ENCODE measurements at places on chromosomes 7 and 10.
A peak's percentile ranks its signal among the peaks of the same experiment; 100 is the strongest.

DNA sequence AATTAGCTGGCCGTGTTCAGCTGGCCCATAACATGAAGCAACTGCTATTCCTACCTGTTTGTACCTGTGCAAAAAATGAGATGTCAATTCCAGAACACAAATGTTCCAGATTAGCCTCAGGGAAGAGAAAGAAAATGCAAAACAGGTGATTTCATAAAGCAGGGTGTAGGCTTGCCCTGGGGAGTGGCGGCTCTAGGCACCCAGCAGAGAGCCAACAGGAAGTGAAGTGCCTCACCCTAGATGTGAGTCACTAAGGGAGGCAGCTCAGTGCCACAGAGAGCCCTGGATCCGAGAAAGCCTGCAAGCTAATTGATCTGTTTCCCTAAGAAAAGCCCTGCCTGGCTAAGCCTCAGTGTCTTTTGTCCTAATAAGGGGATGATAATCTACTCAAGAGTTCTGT, 240.0 kb downstream of the ARHGAP21 start:
- DNase-seq: peak; percentile 81

DNA sequence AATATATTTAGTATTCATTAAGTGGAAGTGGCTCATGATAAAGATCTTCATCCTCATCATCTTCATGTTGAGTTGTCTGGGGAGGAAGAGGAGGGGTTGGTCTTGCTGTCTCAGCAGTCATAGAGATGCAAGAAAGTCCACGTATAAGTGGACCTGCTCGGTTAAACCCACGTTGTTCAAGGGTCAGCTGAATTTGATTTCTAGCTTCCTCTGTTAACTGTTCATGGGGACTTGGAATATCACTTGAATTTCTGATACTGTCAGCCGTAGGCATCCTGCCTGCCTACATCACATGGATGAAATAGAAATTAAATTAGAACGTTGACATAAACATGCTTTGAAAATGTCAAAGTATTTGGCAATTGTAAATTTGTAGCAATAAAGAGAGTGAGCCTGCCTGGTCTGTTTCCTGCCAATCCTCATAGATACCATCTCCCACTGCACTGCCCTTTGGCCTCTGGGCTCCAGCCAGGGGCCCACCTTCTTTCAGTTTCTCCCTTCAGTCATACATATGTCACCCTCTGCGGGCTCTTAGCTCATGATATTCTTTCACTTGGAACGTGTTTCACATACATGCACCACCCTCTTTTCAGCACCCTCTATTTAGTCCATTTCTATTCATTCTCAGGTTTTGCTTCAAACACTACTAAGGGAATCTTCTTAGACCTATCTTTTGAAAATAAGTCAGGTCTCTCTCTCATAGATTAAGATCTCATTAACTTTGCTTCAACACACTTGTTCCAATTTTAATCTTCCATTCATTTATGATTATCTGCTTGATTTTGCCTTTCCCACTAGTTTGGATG, 376.3 kb downstream of the IPMK start:
- no peak for DNase-seq

- no peak for DNase-seq
Observed at GRCh38 chr10:35335133-35336083, 901 bp upstream of the CCNY start.

- no peak for DNase-seq
Observed at GRCh38 chr7:87004956-87005355, 54.5 kb downstream of the ELAPOR2 start.

- no peak for DNase-seq
Observed at GRCh38 chr10:54318470-54318869, 482.6 kb downstream of the PCDH15 start.

GRCh38 chr7:5248201-5248885, 34.4 kb upstream of the SLC29A4 start:
- DNase-seq: no peak

- DNase-seq: no peak
Observed at GRCh38 chr7:139741789-139742344, 35.9 kb downstream of the HIPK2 start.

- DNase-seq: no peak
Observed at GRCh38 chr7:43750016-43750887, 8.2 kb upstream of the BLVRA start.

GRCh38 chr10:31759124-31759798, 169.4 kb downstream of the ARHGAP12 start:
- peak; percentile 38 for DNase-seq

DNA sequence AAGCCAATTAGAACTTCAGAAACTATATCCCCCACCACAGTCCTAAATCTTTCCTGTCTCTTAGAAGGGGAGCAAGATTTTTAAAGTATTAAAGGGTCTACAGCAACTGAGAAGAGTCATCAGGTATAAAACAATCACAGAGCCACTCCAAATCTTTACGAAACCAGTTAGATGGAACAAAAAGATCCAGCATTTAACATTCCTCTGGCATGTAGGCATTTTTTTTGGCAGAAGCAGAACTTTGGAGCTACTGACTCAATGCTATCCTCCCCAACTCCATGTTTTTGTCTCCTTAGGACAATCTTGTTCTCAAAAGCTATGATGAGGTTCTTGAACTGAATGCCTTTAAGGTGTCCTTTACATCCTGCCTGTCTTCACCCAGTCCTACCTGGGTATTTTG, 333.3 kb downstream of the PRPF18 start:
- no peak for DNase-seq

- no peak for DNase-seq
Observed at GRCh38 chr10:58107506-58107905, 160.2 kb downstream of the IPMK start.

GRCh38 chr7:6680146-6680545, 26.6 kb downstream of the ZNF12 start:
- no peak for DNase-seq

GRCh38 chr10:113179966-113180365, 229.9 kb downstream of the TCF7L2 start:
- no peak for DNase-seq

GRCh38 chr10:98400482-98400881, 14.5 kb downstream of the PYROXD2 start:
- DNase-seq: no peak

DNA sequence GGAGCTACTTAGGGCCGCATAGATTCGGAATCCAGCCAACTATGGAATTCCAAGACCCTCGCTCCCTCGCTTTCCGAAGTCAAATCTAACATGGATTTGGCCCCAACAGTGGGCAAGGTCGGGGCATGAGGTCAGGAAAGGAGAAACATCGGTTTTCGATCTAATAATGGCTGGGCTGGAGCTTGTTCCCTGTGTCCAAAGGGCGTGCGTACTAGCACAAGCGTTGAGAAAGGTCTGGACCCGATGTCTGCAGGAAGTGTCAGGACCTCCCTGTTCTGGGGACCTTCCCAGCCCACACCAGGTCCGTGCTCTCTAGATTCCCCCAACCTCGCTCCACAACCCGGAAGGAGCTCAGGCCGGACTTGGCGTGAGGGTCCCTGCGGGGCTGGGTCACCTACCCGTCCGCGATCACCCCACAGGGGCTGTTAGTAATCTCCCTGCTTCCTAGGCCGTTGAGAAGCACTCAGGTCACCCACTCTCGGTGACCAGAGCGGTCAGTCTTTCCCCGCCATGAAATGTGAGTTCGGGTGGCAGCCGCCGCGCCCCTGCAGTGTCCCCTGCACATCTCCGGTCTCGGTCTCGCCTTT, 4.8 kb downstream of the FEZF1 start:
- DNase-seq: no peak

GRCh38 chr10:109835257-109835656, 88.1 kb downstream of the XPNPEP1 start:
- DNase-seq: no peak

- DNase-seq: no peak
Observed at GRCh38 chr10:121027371-121027770, 176.2 kb downstream of the WDR11 start.

DNA sequence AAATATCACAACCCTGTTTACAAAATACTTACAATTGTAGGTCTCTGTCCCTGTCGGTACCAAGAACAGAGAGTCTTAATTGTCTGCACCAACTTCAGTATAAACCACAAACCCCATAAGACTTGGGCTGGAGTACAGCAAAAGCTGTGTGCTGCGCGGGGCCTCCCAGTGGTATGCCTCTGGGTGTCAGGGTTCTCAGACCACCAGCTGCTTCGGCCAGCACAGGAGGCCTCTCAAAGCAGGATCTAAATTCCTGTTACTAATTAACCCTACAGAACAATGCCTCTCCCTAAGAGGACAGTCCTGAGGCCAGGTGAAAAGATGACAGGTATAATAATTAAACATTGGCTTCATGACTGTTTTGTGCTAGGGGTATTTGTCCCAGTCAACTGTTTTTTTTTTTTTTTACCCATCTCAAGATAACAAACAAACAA, 957 bp upstream of the SVIL start:
- no peak for DNase-seq

GRCh38 chr7:74373536-74373935, 80.2 kb upstream of the GTF2IRD1 start:
- no peak for DNase-seq

GRCh38 chr7:48025624-48026023, 3.3 kb downstream of the SUN3 start:
- no peak for DNase-seq

- DNase-seq: no peak
Observed at GRCh38 chr7:23893942-23894891, 184.2 kb downstream of the STK31 start.

- no peak for DNase-seq
Observed at GRCh38 chr10:62811159-62811875, 4.8 kb downstream of the EGR2 start.

- DNase-seq: no peak
Observed at GRCh38 chr10:68997211-68997610, 8.6 kb downstream of the KIFBP start.

GRCh38 chr10:13634207-13634606, 47.4 kb downstream of the PRPF18 start:
- DNase-seq: no peak

DNA sequence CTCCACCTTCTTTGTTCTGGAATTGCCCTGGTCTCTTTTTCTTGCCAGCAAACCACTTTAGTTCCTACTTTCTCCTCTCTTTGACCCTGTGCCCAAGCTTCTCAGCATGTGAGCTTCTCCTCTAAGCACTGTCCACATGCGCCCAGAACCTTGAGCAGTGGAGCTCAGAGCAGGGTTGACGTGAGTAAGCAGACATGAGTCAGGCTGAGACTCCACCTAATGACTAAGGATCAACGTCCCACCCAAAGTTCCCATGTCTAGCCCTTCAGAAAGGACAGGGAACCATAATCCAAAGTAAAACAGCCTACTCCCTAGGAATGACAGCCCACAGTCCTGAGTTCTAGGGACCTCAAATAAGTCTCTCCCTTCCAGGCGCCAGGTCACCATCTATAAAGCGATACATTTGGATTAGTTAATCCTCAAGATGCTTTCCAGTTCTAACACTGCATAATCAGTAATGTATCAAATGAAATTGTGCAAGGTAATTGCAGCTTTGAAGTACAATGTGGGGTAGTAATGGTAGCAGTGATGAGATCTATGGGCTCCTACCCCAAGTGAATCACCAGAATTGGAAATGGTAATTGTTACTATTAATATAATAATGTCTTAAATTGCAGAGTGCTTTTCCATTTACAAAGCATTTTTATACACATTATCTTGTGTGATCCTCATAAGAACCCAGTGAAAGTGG, 44.5 kb downstream of the KCNMA1 start:
- no peak for DNase-seq

- no peak for DNase-seq
Observed at GRCh38 chr7:153835103-153835502, 217.1 kb upstream of the DPP6 start.

DNA sequence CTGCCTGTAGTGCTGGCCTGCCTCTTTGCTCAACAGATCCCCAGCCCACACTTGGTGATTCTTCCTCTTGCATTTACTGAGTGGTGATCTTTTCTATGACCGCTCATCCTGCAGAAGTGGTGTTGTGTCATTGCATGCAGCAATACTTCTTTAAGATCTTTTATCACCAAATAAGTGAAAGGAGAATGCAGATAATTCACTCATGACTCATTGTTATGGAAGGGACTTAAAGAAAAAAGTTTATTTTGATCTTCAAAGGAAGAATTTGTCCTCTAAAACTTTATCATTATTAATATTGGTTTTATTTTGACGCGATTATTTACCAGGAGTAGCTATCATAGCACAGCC, 489.1 kb upstream of the CELF2 start:
- DNase-seq: no peak

DNA sequence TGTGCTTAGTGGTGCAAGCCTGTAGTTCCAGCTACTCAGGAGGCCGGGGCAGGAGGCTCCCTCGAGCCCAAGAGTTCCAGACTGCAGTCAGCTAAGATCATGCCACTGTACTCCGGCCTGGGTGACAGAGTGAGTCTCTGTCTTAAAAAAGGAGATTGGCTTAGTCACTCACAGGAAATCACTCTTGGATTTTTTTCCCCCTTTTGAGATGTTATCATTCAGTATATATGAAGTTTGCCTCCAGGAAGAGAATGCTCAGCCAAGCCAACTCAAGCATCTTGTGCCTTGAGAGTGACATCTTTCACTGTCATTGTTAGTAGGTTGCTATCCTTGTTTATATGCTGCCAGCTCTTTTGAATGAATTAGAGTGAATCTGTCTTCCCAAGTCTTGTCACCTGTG, 28.0 kb downstream of the NIPSNAP2 start:
- no peak for DNase-seq

- no peak for DNase-seq
Observed at GRCh38 chr10:4357911-4358310, 468.1 kb upstream of the AKR1E2 start.

GRCh38 chr7:101659706-101660105, 30.6 kb upstream of the MYL10 start:
- no peak for DNase-seq

DNA sequence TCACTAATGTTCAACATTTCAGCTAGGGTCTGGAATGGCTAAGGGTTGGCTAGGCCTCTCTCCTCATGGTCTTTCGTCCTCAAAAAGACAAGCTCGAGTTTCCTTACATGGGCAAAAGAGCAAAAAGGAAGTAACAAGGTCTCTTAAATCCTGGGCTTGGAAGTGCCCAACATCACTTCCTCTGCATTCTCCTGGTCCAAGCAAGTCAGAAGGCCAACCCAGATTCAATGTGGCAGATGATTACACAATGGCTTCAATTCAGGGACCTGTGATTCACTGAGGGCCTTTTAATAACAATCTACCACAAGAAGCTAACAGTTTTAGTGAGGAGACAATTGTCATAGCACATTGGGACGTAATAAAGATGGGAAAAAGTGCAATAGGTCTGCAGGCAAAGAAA, 4.4 kb upstream of the NUP205 start:
- DNase-seq: no peak

DNA sequence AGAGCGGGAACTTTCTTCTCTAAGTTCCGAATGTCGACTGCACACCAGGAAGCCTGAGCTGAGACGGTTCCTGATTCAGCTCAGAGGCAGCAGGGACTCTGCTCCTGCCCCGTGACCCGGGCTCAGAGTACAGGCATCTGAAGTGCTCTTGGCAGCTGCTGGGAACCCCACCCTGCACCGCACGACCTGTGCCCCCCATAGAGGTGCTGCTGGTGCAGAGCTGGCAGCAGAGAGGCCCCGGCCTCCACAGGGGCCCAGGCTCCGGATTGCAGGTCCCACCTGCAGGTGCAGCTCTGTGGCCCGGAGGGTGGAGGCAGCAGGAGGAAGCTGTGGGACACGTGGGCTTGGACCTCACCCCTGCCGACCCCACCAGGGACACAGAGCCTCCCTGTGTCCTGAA, 39.5 kb upstream of the ADGRA1 start:
- DNase-seq: no peak

- DNase-seq: no peak
Observed at GRCh38 chr10:125559210-125559609, 123.8 kb downstream of the TEX36 start.

All from T47D (cell line).